ENCODE measurements at places on chromosomes 5 and 9.

GRCh38 chr9:27549196-27549755, 19.7 kb upstream of the MOB3B start:
- no peak for DNase-seq

DNA sequence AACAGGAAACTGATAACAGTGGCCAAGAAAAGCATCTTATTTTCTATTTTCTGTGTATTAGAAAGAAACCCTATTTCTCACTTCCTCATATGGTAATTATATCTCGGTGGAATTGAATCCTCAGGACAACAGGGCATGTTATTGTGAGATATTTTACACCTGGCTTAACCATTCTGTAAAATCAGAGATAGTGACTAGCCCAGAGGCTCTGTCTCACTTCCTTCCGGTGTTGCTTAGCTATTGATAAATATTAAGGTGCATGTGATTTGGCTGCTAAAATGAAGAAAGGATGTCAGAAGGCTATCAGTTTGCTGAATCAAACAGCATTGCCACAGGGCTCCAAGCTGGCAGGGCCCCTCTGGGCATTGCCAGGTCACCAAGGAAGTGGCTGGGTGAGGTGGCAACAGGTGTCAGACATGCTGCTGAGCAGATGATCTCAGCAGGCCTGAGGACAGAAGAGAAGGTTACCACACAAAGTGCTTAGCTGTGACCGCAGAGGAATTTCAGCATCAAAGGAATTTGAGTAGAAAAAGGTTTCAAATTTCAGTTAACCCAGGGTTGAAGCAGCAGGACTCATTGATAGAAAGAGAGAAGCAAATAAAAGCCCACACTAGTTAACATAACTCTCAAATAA, 330.7 kb downstream of the PDE4D start:
- DNase-seq = no peak

DNA sequence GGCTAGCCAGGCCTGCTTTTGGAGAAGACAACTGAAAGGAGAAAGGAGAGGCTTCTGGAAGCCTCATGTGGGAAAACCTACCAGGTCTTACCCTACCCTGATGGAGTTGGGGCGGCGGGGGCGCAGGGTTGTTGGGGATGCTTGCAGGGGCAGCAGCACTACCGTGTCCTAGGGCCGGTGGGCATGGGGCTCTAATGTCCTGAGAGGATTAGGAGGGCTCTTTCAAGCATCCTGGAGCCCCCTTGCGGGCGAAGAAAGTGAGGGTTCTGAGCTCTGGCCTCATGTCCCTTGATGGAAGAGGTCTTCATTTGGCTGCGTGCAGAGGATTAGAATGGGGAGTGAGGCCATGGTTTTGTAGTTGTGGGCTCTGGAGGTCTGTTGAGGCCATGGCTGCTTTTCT, 86.9 kb upstream of the PITX1 start:
- DNase-seq = no peak

DNA sequence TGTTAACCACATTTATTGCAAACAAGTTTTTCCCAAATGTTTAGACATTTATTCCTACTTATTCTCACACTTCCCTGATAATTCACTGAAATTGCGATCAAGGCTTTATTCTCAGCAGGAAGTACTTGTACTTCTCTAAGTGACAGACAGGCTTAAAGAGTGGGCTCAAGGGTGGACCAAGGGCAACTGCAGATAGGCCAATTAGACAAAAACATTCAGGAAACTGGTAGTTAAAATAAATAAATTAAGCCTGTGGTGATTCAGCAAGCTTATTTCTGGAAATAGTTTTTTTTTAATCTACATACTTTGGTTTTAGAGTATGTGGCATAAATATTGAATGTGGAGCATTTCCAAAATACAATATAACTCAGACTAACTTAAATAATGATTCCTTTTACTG, 136.1 kb downstream of the UGCG start:
- no peak for DNase-seq

- DNase-seq = no peak
These were observed 5.9 kb downstream of the HDHD3 start for GRCh38 chr9:113370806-113371325.

DNA sequence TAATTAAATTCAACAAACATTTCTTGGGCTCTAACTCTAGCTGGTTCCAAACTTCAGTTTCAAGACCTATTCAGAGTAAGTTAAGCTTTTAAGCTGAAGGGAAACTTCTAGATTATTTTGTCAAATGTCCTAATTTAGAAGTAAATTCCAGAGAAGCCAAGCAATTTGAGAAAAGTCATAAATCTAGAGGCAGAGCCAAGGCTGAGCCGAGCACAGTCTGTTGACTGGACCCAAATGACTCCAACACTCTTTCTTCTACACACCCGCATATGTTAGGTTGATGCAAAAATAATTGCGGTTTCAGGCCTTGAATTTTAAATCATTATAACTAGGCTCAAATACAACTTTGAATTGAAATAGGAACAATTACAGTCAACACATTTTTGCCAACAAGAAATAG, 319.7 kb downstream of the NFIB start:
- no peak for DNase-seq

DNA sequence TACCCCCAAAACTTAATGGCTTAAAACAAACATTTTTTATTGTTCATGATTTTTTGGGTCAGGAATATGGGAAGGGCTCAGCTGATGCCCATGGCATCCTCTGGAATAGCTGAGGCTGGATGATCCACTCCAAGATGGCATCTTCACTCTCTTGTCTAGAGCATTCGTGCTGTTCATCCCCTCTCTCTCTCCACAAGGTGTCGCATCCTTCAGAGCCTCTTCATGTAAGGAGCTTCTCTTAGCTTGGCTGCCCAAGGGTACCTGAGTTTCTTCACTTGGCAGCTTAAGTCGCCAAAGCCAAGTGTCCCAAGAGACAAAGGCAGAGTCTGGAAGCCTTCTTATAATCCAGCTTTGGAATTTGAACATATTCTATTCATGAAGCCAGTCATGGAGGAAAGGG, 294.7 kb downstream of the CHSY3 start:
- DNase-seq = no peak

- no peak for DNase-seq
These were observed 548.0 kb downstream of the CSNK1G3 start for GRCh38 chr5:124060011-124060410.

DNA sequence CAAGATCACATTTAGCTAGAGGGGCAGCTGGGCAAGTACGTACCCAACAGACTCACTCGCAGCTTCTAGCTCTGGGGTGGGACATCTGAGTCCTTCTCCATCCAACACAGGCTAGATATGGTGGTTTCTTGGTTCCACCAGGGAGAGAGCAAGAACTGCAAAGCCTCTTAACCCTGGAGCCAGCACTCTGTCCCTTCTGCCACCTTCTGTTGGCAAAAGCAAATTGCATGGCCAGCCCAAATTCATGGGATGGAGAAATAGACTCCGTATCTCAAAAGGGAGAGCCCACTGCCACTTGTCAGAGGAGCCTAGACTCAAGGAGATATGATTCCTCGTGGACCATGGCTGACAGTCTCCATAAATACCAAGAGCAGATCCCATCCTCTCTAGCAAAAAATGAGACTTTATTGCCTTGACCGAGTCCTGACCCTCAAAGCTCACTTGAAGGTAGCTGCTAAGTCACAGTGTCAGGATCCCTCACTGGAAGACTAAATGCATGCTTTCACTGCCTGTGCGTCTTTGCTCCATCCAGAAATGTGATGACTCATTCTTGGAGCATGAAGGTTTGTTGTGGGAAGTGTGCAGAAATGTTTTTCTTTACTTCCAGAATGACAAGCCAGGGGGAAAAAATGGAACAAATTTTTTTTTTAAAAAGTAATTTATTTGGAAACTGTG, 28.8 kb upstream of the ROR2 start:
- DNase-seq = no peak

DNA sequence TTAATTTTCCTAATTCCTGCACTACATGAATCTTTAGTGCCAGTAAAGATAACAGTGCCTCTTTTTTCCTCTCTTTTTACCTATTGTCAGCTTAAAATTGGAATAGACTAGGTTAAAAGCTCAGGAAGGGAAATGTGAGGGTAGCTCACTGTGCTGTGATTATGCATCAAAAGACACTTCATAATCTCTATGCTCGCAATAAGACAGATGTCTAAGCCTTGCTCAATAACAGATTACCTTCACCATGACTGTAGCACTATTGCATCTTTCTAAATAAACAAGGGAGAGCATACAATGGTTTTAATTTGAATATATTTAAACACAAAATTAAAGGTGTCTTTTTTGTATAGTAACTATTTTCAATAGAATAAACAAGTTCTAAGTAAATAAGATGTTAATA, 130.1 kb downstream of the FBN2 start:
- DNase-seq = no peak

DNA sequence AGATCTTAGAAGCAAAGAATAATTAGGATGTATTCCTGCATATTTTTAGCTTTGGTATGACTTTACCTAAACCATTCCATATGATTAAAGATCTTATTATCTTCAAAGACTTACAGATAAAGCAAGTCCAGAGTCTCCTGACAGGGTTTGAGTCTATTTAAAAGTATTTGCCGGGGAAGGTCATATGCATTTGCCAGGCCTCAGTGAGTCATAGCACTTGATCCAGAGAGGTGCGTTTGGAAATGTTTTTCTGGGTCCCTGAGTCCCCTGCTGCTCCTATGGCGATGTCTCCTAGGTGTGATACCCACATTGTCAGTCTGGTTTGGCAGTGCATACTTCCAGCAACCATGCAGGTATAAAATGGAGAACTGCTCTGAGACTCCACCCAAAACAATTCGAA, 217.0 kb downstream of the FBXL7 start:
- DNase-seq = no peak

GRCh38 chr5:110032376-110032775, 342.6 kb downstream of the MAN2A1 start:
- no peak for DNase-seq

DNA sequence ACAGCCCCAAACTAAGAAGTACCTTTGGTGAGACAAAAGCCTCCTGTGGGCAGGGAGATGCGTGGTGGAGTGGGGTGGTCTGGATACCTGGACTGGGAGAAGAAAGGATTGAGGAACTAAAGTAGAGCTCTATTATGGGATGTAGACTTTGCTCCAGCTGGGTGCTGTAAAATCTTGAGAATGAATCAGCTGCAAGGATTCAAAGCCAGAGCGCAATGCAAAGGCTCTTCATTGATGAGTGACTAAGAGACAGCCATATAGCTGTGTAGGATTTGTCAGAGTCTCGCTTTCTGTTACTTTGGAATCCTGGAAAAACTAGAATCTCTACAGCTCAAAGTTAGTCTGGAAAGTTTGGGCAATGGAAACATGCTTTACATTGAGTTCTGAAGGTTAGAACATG, 159.9 kb downstream of the TAF11L14 start:
- no peak for DNase-seq

- DNase-seq = no peak
These were observed 211.6 kb downstream of the ATP10B start for GRCh38 chr5:160640406-160640805.

DNA sequence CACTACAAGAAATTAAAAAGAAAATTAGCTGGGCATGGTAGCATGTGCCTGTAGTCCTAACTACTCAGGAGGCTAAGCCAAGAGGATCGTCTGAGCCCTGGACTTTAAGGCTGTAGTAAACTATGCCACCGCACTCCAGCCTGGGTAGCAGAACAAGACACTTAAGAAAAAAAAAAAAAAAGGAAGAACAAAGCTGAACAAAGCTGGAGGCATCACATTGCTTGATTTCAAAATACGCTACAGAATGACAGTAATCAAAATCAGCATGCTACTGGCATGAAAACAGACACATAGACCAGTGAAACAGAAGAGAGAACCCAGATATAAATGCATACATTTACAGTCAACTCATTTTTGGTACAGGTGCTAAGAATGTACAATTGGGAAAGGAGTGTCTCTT, 14.5 kb upstream of the OTULIN start:
- no peak for DNase-seq

- no peak for DNase-seq
These were observed 2.8 kb upstream of the ENG start for GRCh38 chr9:127857278-127857677.

DNA sequence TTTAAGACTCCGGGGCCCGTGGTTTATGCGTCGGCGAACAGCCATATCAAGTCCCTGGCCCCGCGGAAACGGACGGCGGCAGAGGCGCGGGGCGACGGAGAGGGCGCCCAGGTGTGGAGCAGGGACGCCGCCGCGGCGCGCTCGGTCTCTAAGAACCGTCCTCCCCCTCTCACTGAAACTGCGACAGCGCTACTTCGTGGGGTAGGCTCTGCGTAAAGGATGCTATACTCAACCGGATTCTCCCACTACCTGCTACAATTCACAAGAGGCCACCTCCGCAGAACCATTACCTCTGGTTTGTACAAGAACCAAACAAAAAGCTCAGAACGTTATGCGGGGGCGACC, 404 bp downstream of the MRNIP start:
- no peak for DNase-seq

DNA sequence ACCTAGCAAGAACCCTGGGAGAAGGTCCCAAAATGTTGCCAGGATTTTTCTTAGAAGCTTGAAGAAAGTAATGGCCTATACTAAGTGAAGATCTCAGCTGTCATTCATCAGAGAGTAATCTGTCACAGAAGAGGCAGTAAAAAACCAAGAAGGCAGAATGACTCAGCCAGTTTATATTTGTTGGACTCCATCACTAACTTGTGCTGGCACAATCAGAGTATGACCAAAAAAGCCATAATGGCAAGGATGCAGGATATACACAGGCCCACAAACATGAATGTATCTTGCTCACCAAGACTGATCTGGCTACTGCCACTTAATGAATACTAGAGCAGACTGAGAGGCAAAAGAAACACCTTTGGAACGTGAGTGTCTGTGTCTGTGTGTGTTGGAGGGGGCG, 104.0 kb upstream of the POU5F2 start:
- DNase-seq = no peak

- no peak for DNase-seq
These were observed 334.1 kb downstream of the ZSWIM6 start for GRCh38 chr5:61666064-61666621.

- DNase-seq = no peak
These were observed 23.4 kb downstream of the LCP2 start for GRCh38 chr5:170273968-170274710.

- DNase-seq = no peak
These were observed 100.4 kb downstream of the FAM114A2 start for GRCh38 chr5:153938191-153938842.

- DNase-seq = no peak
These were observed 165.3 kb downstream of the IRX2 start for GRCh38 chr5:2586016-2586715.

- no peak for DNase-seq
These were observed 110.1 kb upstream of the GRIN3A start for GRCh38 chr9:101848485-101848919.

DNA sequence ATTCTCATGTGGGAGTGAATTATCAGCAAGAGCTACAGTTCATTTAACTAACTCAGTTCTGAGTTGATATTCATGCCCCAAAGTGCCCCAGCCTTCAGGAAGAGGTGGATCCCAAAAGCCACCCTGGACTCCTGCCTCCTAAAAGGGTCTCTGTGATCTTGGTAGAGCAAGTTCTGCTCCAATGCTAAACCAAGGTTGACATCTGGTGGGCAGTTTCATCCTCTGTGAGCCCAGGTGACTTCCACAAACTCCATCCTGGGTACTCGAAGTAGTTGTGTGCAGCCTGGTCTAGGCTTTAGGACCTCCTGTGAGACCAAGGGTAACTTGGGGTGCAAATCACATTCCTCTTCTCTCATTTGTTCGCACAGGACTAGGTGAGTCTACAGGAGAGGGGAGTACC, 816.8 kb downstream of the MTRR start:
- no peak for DNase-seq

GRCh38 chr9:12801663-12802062, 26.8 kb downstream of the LURAP1L start:
- DNase-seq = no peak

- DNase-seq = no peak
These were observed 5.3 kb downstream of the SLC12A7 start for GRCh38 chr5:1106385-1107166.

- DNase-seq = no peak
These were observed 44.9 kb upstream of the SHC3 start for GRCh38 chr9:89223396-89223977.

Data from stimulated activated CD8-positive, alpha-beta memory T cell treated with anti-CD3 and anti-CD28 coated beads, Interleukin-15, amount 100 ng/mL, for 1 hour (primary cell).